ENCODE measurements at places on chromosomes 3 and 15. TPM values are rescaled to one million over a fixed set of nuclear protein-coding genes. Genes with fewer than 3 reads are reported as not detected.

Gene ITIH4
- 5.6 TPM for total RNA-seq

Gene HDAC11
- 27.3 TPM for total RNA-seq

Gene FETUB
- 6.4 TPM for total RNA-seq

Gene CYP19A1
- total RNA-seq, result 6.8 TPM

Gene ADIPOQ
- 21.4 TPM for total RNA-seq

Gene CNTN6
- total RNA-seq, result not detected

Gene MNS1
- not detected for total RNA-seq

Gene KIF15
- total RNA-seq, result 4.8 TPM

DNA sequence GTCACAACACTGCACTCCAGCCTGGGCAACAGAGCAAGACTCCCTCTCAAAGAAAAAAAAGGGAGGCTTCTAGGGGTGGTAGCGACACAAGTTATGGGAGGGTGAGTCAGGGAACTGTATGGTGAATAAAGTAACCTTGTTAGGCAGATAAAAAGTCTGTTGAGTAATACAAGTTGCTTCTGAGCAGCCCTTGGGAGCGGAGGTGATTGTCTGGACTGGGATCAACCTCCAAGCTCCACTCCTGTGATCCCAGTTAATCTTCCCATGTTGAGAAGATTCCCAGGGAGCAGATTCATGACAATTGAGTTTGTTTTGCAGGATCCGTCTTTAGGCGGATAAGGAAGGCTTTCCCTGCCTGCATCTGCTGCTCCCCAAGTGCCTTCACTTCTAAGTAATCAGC lies 335.9 kb downstream of the THSD4 start:
- DNase-seq, result no peak

GRCh38 chr3:60033901-60034453 lies 984.2 kb upstream of the CFAP20DC start:
- no peak for DNase-seq

GRCh38 chr3:11272906-11273574 lies 843 bp downstream of the ATG7 start:
- DNase-seq, result no peak

- no peak for DNase-seq
Measured at GRCh38 chr15:63360170-63360569, 21.5 kb downstream of the CA12 start.

DNA sequence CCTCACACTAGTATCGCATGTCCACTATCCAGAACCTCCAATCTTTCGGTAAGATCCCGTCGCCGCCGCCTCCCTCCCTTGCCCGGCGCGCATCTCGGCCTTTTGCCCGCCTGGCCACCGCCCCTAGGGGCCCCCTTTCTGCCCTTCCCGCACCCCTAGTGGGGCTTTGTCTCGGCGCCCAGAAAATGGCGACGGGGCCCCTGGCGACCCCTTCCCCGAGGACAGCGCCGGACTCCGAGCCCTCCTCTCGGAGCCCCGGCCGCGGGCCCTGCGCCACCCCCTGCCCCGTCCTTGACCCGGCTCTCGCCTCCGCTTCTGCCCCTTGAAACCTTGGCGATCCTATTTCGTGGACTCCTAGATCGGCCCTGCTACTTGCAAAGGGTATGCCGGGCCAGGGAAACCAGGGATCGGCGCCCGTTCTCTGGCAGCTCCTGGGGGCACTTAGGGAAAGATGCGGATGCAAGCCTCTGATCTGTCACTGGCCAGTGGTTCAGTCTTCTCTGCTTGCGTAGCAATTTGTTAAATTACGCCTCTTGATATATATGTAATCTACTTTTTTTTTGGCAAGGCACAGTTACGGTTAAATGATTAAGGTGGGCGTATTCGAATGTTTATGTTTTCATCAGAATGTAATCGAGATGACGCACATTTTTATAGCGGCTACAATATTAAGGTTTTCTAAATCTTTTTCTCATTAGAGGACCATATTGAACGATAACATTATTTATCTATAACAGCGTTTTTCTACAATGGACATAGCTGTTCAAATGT lies 603 bp downstream of the EIF1B start:
- DNase-seq, result peak; percentile 82

DNA sequence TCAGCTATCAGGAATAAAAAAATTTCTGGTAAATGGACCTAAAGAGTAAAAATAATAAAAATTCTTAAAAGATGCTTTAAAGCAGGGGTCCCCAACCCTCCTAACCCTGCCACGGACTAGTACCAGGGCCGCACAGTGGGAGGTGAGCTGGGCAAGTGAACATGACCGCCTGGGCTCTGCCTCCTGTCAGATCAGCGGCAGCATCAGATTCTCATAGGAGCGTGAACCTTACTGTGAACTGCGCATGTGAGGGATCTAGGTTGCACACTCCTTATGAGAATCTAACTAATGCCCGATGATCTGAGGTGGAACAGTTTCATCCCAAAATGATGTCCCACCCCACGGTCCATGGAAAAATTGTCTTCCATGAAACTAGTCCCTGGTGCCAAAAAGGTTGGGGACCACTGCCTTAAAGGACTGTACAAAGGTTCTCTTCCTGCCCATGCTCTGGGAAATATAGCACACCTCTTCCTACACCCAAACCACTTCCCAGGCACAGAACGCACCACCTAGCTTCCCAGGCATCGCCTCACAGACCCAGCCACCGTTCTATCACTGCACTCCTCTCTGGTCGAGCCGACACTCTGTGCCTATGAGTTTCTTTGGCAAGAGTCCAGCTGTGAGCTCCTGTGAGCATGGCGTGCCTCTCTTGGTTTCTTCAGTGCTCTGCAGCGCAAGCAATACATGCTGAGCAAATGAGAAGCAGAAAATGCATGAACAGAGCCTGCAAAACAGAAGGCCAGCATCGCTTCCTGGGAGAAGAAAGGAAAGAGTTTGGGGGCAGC lies 104.9 kb downstream of the OCA2 start:
- DNase-seq, result no peak

- DNase-seq, result no peak
Measured at GRCh38 chr3:128468791-128469527, 2.3 kb upstream of the DNAJB8 start.

GRCh38 chr15:68593828-68594532 lies 15.2 kb downstream of the CORO2B start:
- DNase-seq, result no peak

- DNase-seq, result no peak
Measured at GRCh38 chr15:101185770-101186169, 66.1 kb downstream of the CHSY1 start.

GRCh38 chr15:92901995-92902394 lies 1.9 kb downstream of the CHD2 start:
- no peak for DNase-seq

- DNase-seq, result no peak
Measured at GRCh38 chr3:95733336-95733735, 1081.1 kb upstream of the EPHA6 start.

DNA sequence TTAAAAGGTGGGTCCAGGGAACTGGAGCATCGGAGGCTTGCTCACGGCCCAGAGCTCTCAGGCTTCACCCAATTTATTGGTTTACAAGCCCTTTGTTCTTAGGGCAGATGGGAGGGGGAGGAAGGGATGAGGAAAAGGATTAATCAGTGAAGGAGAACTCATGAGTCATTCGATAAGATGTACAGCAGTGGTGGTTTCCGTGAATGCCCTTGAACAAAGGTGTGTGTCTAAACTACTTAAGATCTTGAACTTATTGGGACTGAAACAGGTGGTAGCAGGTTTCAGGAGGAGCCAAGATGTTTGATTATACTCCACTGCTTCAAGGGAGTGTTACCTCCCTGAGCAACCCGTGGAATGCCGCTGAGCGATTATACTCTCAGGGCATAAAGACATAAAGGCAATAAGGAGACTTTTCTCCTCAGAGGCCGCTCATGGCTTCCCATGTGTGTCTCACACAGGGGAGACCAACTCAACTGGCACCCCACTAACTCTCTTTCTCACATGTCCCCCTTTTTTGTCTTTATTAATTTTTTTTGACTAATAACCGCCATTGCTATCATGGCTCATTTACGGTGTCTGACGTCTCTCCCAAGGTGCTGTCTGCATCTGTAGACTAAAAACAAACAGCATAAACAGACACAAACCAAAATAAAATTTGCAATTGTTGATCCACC lies 17.3 kb upstream of the SLC28A2 start:
- no peak for DNase-seq

DNA sequence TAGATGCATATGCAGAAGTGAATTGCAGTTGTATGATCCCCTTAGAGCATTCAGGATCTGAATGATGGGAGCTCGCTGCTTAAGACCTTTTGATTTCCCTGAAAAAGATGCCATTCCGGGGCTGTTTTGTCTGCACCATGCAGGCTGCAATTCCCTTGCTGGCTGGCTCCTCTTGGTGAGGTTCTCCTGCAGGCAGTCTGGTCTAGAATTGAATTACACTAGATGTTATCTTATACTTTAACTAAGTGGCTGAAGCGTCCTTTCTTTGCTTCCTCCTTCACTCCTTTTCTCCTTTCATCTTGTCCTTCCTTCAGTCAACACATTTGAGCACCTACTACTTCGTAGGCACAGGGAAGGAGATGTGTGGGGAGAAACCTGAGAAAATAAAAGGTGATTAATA lies 18.6 kb upstream of the MYZAP start:
- no peak for DNase-seq

Data from suprapubic skin (tissue), 4 donors.